ENCODE measurements at places on chromosomes 1 and 21.

DNA sequence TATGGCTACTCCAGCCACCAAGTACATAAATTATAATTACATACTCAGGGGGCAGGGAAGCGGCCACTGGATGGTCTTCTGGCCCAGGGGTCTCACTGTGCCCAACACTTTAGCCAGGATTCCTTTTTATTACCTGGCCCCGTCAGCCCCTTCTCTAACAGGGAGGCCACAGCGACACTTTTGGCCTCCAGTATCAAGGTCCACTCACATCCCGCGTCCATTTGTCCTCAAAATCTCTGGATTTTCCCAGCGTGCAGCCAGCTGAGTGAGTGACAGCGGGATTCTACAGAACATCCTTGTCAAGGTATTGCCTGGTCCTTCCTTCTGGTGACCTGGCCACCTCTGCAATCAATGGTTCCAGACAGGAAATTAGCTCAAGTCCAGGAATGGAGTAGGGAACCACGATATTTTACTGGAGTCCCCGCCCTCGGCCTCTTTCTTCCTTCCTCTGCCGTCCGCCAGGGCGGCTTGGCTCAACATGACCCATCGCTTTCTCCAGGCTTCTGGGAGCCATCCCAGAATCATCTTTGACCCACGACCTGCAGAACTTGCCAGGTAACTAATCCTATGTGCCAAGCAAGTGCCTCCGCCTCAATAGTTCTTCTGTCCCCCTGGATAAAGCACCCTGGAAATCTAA is 2.7 kb upstream of the COL6A2 start:
- no peak for DNase-seq

DNA sequence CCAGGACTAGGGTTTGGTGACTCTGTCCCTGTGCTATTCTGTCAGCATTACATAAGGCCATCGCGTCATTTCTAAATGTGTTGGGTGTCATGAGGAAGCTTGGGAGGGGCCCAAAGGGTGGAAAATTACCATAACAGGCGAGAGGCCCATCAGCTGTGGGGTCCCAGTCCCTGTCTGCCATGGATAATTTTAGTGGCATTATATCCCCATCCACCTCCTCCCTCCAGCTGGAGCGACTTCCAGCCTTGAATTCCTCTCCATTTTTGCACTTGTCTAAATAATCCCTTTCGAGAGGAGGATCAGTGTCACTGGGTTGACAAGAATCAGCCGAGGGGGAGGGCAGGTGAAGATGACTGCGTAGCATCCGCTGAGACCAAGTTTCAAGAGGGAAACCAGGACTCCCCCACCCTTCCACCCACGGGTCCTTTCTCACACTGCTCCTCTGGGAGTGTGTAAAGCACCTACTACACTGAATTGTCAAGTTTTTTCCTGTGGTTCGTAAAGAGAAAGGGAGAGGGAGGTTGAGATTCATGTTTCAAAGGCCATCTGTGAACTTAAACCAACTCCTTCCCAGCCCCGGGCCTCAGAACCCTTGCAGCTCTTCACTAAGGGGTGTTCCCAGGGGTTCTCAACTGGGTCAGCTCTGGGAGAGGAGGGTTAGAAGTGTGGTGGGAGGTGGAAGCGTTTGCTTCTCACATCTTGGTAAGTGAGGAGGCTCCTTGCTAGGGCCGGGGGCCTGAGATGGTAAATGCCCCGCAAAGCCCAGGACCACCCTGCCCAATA is 29.2 kb downstream of the VASH2 start:
- no peak for DNase-seq

DNA sequence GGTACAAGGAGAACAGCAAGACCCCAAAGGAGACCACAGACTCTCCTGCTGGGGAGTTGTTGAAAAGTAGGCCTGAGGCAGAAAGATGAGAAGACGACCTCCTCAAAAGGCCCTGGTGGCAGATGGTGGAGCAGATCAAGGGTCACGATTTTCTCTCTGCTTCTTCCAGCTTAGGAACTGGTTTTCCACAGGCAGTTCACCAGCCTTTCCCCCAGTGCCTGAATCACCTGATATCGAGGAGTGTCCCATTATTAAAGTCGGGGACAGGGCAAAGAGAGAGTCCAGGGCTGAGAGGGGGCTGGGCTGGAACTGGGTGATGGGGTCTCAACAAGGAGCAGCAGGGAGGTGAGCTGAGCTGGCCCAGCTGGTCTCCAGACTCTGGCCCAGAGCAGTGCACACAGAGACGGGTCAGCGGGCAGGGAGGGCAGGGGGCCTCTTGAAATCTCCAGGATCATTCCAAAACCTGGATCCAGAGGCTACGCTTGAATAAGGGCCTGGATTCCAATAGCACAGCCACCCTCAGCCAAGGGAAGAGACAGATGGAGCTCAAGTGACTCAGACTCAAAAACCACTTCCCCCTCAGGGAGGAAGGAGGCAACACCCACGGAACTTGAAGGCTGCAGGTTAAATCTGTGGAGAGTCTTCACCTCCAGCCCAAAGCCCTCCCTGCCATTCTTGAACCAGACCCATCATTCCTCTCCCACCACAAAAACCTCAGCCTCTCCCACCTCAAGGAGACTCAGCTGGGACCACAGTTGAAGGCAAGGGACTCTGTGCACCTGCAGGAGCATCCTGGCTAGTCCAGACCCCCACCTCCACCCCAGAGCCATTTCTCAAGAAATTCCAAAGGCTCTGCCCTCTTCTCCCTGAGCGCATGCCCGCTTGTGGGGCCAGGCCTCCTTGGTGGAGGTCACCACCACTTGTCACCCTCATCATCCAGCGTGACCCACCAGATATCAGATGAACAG is at the start of gene S100A5:
Gene S100A5 (minus strand): TSS at position 541 of the 968 bp plus-strand sequence. CDS start 743 bp downstream, outside the sequence.
- DNase-seq, result peak; percentile 54

DNA sequence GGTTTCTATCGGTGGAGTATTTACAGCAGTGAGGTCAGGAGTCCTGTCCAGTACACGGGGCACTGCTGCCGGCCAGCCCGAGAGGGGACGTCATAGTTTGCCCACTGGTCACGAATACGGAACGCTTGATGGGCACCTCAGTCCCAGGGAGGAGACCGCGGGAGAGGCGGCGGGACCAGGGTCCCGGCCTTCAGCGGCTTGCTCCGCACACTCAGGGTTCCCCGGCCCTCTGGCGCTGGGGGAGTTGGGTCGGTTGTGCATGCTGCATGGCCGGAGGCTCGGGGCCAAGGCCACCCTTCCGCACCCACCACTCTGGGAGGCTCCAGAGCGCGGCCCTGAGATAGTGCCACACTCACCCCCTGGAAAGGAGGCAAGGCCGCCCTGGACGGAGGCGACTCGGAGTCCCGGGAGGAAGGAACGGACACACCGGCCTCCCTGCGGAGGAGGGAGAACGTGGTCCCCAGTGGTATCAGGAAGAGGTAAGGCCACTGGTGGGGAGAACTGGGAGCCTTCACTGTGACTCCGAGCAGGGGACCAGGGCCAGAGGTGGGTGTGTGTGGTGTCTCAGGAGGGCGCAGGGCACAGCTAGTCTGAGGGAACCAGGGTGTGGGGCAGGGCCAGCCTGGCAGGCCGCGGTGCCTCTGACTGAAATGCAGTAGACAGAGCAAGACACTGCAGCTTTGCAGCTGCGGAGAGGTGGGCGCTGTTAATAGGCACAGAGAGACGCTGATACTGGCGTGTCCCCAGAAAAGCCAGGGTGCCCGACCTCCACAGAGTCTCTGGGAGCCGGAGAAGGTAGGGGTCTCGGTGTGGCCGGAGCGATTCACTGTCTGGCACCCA is 28.6 kb upstream of the PRSS38 start:
- no peak for DNase-seq

DNA sequence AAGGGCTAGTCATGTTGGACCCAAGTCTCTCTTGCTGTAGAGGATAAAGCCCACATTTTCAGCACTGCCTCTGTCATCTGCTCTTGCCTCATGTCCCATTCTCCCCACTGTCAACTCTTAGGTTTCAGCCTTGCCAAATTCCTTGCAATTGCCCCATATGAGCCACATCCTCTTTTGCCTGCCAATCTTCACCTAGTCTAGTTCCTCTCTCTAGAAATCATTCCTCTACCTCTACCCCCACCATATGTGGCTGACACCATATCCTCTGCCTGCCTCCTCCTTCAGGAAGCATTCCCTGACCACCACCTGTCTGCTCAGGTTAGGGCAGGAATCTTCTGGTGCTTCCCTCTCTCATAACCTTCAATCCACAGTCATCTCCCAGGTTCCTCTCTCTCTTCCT is 38.2 kb downstream of the SLC9A1 start:
- DNase-seq, result no peak

DNA sequence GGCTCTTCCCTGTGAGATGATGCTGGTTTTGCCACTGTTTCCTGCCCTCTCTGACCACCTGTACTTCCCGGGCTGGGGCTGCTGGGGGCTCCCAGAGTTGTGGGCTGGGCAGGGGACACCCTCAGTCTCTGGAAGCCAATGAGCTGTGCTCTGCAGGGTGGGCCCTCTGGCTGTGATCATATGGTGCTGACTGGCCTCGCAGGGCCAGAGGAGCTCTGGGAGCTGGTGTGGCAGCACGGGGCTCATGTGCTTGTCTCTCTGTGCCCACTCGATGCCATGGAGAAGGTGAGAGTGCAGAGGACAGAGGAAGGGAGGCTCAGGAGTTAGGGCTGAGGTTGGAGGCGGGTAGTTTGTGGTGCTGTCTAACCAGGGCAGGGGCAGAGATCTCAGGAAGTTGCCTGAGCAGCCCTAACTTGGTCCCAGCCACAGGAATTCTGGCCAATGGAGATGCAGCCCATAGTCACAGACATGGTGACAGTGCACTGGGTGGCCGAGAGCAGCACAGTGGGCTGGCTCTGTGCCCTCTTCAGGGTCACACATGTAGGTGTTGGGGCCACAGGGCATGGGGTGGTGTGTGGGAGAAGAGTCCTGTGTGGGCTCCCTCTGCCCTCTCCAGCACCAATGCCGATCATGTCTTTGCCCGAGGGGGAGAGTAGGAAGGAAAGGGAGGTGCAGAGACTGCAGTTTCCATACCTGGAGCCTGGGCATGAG is 5.7 kb upstream of the LGR6 start:
- no peak for DNase-seq

DNA sequence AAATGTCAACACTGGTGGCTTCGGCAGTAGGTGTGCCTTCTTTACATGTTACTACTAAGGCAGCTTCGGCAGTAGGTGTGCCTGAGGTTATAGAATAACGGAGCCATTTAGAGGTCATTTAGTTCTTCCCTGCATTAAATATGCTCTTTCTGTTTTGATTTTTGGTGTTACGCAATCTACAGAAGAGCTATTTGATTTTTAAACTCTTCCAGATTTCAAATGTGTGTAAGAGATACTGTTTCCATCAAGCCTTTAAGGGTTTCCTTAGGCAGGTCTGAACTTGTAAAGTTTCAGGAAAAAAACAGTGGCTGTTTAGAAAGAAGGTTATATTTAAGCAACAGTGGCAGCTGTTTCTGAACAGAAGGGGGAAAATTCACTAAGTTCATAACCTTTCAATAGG is 54.8 kb downstream of the PIK3R3 start:
- no peak for DNase-seq

GRCh38 chr1:20634065-20634593 is 871 bp downstream of the PINK1 start:
- DNase-seq, result no peak

- peak; percentile 55 for DNase-seq
Observed at GRCh38 chr1:172826096-172826741, 167.3 kb downstream of the FASLG start.

Data from kidney glomerular epithelial cell (primary cell).